Anterior cingulate cortex (tissue), 58 donors: ENCODE measurements at places on chromosomes 3 and 15.

- DNase-seq: no peak
These were observed 34.8 kb downstream of the RBPMS2 start for GRCh38 chr15:64740311-64741170.

DNA sequence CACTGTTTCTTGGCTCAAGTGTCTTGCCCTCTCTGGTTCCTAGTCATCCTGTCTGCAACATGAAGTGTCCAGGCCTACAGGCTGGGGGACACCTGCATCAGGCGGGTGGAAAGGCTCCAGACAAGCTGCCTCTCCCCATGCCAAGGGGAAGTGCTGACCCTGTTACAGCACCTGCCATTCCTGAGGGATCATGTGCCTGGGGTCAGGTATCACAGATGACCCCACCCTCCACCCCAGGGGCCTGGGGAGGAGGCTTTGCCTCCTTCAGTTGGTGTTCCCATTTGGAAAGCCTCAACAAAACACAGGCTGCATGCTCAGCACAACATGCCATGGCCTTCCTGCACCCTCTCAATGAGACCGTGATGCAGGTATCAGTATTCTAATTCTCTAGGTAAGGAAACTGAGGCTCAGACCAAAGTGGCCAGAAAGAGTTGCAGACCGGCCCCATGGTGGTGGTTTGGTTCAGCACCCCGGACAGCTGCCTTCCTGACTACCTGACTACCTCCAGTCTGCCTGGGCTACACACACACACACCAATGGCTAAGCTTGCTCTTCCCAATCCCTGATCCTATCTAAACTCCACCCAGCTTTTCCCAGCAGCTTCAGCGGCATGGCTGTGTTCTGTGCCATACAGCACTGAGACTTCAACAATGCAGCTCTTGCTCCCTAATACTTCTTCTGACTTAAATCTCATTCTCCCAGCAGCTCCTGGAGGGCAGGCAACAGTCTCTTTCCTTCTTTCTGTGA, 69.7 kb upstream of the LINGO1 start:
- DNase-seq: no peak

DNA sequence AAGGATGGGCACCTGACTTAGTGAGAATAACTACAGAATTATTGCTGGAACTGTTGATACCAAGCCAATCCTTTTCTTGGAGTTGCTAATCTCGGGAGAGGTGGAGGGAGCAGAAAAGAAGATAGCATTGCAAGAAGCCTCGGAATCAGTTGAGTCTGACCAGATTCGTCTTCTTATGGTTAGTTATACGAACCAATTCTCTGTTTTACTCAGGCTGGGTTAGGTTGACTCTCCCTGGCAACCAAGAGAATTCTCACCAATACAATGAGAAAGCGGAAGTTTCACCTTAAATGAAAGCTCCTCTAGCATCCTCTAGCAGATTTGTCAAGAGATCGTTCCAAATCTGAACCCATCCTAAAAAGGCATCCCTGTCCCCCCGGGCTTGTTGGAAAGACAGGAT, 43.5 kb upstream of the UBE2E1 start:
- no peak for DNase-seq

GRCh38 chr15:60406513-60407414, 9.0 kb upstream of the ANXA2 start:
- DNase-seq: no peak

- no peak for DNase-seq
These were observed 112.5 kb downstream of the SUCNR1 start for GRCh38 chr3:151985787-151986430.

GRCh38 chr15:40828447-40829036, at the start of gene PPP1R14D:
TSS of gene PPP1R14D (minus strand) at chr15:40828708. CDS start at chr15:40828641, 67 bp downstream.
- DNase-seq: no peak

DNA sequence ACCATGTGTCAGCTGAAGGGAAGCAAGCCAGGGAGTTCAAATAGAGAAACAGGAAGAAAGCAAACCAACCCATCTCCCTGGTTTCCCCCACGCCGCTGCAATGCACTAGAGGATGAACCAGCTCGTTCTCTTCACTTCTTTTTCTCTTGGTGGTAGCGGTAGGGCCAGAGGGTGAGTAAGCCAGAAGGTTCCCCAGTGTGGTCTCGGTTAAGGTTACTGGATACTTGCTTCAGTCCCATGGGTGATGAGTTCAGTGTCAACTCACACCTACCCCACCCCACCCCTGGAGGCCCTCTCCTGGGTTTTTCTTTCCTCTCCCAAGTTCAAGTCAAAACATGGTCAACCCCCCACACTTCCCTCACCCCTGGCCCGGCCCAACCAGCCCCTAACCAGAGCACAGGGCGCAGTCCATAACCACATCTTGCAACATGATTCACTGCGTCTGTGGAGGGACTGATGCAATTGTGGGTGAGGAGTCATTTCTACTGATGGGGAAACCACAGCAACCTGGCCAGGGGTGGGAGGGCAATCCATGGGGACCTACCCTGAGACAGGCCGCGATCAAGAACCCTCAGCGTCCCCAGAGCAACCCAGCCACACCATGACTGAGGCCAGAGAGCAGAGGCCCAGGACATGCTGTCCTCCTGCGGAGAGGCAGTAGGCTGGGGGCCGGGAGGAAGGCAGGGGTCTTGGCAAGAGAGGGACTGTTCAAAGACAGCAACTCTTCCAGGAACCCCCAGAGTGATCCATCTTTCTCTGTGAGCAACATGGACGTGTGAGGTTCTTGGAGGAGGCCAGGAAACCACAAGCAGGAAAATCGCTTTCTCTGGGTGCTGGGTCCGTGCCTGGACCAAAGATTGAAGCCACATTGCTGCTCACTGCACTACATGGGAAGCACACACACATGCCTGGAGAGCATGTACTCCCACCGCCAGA, 276.6 kb downstream of the UACA start:
- no peak for DNase-seq

- DNase-seq: no peak
These were observed 61.3 kb upstream of the CMTM8 start for GRCh38 chr3:32176989-32177701.

DNA sequence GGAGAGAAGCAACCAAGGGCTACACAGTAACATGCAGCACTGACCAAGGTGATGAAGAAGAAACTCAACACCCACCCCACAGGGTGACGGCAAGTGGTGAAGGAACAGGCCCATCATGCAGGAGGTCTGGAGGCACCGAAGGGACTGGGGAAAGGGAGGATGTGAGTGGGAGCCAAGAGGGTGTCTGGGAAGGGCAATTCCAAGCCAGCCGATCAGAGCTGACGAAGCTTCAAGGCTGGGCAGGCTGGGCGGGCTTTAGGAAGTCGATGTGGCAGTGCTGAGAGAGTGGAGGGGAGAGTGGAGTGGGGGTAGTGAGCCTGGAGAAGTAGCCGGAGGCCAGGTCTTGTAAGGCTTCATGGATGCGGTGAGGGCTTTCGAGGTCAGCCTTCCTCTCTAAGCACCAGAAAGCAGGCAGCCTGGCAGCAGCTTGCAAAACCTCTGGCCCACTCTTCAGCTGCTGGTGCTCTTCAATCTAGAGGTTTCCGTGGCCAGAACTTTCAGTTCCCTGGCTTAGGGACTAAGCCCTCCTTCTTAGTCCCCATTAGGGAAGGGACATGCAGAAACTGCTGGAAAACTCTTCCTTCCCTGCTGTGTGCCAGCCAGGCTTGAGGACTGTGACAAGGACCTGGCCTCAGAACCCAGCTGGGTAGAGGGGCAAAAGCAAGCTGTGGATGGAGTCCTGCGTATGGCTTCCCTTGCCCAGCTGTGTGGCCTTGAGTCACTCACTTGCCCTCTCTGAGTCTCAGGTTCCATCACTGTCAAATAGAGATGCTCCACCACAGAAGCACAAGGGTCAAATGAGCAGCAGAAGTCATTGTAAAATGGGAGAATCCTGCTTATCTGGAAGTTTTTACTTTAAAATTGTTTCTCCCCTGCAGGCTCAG, 72.1 kb downstream of the TLE3 start:
- DNase-seq: peak; percentile 40

DNA sequence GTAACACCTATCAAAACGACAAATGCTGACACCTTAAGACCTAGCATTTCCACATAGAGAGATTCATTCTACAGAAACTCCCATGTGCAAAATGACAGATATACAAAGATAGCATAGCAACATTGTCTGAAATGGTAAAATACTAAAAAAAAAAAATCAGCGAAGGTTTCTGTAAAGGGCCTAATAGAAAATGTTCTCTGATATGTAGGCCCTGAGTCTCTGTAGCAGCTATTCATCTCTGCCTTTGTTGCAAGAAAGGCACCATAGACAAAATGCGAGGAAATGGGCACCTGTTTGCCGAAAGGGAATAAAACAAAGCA, 631 bp upstream of the MFGE8 start:
- DNase-seq: no peak

GRCh38 chr3:45579251-45579650, 15.3 kb upstream of the LIMD1 start:
- no peak for DNase-seq

GRCh38 chr15:94864600-94864999, 633.2 kb downstream of the MCTP2 start:
- no peak for DNase-seq

DNA sequence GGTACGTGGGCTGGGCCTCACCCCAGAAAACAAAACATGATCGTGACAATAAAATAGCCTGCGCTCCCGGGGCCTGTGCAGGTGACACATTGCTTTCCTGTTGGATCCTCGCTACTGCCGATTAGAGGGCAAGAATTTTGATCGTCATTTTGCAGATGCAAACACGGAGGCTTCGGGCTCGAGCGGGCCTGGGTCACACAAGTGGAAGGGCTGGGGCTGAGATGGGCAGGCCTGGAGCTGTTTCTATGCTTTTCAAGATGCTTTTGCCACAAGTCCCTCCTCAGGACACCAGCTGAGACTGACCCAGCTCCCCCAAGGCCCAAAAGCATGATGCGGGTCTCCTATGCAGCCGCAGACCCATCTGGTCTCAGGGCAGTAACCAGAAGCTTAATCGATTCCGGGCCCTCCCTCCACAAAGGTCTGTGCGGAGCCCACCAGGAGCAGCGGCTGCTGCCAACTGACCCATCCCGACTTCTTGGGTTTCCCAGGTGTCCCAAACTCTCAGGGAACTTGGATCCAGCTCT, 30.0 kb downstream of the RGMA start:
- DNase-seq: no peak

DNA sequence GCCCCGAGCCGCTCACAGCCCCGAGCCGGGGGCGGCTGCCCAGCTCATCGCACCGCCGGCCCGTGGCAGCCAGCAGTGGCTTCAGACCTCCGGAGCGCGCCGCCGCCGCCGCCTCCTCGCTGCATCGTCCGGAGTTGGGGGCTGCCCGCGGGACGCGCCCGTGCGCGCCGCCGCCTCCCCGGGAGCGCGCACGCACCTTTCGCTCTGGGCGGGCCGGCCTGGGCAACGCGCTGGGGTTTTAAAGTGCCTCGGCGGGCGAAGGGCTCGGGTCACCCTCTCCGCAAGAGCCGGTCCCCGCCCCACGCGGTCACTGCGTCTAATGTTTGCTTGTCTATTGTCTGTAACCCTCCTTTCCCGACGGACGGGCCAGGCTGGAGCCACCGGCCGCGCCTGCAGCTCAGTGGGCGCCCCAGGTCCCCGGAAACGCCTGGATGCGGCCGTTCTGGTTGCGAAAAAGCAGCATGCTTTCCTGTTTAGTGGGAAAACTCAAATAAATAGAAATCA, at the start of gene RYK:
RYK (minus strand) TSS at position 143 of the 504 bp plus-strand sequence. CDS start 205 bp downstream, outside the sequence.
- DNase-seq: peak; percentile 76

- DNase-seq: no peak
These were observed 413.9 kb upstream of the MDFIC2 start for GRCh38 chr3:70726096-70726938.

GRCh38 chr3:177459401-177459800, 262.1 kb upstream of the TBL1XR1 start:
- DNase-seq: no peak

DNA sequence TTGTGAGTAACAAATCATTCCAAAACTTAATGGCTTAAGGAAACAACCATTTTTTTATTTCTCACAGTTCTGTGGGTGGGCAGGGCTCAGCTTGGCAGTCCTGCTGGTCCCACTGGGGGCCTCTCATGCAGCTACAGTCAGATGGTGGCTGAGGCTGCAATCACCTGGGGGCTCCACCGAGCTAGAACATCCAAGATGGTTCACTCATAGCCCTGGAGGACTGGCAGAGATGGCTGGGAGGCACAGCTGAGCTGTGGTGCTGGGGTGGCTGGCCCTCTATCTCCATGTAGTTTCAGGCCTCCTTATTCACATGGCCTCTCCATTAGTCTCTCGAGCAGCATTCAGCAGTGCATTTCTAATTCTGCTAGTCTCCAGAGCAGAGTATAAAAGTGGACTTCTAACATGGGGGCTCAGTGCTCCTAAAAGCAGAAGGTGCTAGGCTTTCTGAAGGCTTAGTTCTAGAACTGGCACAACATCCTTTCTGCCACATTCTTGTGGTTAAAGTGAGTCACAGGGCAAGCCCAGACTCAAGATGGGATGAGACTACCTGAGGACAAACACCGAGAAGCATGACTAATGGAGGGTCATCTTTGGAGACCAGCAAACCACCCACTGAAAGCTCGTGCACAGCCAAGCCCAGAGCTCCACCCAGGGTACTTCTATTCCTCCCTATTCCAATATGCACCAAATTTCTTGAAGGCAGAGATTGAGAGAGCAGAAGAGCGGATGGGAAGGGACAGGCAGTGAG, 6.3 kb downstream of the CAV3 start:
- DNase-seq: no peak

- peak; percentile 57 for DNase-seq
These were observed 164.3 kb downstream of the FNDC3B start for GRCh38 chr3:172203522-172204258.

GRCh38 chr3:161333696-161334095, 37.6 kb downstream of the SPTSSB start:
- DNase-seq: no peak

DNA sequence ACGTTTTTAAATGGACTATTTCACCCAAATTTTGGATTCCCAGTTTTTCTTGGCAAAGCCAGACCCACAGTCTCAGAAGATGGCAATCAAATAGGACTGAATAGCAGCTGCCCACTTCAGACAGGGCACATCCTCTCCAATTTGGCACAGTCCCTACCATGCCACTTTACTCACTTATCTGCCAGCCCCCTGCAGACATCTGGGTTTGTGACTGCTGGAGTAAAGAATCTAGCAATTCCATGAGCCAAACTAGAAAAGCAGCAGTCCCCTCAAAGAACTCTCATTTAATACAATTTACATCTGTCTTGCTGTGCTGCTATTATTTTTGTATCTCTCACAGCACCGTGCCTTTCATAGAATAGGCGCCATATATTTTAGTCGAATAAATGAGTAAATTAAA, 16.0 kb upstream of the LRRN1 start:
- no peak for DNase-seq

- DNase-seq: no peak
These were observed 39.1 kb downstream of the SCN5A start for GRCh38 chr3:38610436-38610835.

DNA sequence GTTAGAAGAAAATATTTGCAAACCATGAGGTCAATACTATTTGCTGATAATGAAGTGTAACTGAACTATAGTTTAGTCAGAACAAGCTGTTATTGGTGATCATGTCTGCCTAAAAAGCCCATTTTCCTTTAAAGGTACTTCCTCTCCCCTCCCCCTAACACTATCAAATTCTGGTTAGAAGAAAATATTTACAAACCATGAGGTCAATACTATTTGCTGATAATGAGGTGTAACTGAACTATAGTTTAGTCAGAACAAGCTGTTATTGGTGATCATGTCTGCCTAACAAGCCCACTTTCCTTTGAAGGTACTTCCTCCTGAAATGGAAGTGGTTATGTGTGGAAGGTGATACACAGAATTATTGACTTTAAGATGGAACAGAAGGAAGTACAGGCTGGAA, 46.9 kb downstream of the PROS1 start:
- DNase-seq: no peak

- DNase-seq: no peak
These were observed 165.3 kb upstream of the MCTP2 start for GRCh38 chr15:94066046-94066445.
